OCI-LY7 (cell line): ENCODE measurements at places on chromosomes 1 and 21.

DNA sequence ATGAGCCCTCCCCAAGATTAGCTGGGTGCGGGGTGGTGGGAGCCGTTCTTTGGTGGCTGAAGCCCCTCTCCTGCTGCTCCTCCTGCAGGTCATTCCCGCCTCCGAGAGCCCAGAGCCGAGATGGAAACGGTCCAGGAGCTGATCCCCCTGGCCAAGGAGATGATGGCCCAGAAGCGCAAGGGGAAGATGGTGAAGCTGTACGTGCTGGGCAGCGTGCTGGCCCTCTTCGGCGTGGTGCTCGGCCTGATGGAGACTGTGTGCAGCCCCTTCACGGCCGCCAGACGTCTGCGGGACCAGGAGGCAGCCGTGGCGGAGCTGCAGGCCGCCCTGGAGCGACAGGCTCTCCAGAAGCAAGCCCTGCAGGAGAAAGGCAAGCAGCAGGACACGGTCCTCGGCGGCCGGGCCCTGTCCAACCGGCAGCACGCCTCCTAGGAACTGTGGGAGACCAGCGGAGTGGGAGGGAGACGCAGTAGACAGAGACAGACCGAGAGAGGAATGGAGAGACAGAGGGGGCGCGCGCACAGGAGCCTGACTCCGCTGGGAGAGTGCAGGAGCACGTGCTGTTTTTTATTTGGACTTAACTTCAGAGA is 448 bp downstream of the G0S2 start:
- no peak for DNase-seq

- DNase-seq, result no peak
Measured at GRCh38 chr1:75708910-75709309, 15.6 kb upstream of the ACADM start.

- DNase-seq, result no peak
Measured at GRCh38 chr21:38433471-38433870, 64.8 kb downstream of the ERG start.

DNA sequence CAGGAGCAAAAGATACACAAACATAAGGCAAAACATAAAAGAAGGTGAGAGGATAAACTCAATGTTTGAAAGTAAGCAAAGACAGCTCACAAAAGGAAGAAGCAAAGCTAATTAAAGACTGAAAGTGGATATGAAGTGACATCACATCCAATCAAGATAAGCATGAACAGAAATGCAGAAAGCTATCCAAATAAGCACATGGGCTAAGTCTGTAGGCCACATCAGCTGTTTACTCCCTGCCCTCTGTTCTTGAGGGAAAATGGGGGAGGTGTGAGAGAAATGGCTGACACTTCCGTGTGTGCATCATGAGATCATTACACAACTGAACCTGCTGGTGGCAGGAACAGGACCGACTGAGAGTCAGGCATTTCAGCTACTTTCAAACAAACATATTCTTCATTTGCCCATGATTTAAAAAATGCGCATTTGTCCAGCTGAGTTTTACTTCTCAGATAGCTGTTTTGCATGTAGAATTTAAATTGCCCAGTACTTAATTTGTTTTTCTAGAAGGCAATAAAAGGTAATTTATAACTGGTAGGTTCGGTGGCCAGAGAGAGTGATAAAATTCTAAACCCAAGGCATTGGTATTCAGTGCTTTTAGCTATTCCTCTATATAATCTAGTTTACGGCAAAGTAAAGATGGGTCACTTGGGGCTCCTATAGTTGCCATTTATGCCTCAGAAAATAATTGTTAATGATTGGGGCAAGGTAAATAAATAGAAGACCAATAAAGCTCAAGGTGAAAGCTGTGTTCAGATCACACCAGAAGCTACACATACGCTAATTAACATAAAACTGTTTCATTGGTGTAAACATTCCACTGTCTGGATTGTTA is 27.2 kb upstream of the MAN1A2 start:
- peak; percentile 17 for DNase-seq

DNA sequence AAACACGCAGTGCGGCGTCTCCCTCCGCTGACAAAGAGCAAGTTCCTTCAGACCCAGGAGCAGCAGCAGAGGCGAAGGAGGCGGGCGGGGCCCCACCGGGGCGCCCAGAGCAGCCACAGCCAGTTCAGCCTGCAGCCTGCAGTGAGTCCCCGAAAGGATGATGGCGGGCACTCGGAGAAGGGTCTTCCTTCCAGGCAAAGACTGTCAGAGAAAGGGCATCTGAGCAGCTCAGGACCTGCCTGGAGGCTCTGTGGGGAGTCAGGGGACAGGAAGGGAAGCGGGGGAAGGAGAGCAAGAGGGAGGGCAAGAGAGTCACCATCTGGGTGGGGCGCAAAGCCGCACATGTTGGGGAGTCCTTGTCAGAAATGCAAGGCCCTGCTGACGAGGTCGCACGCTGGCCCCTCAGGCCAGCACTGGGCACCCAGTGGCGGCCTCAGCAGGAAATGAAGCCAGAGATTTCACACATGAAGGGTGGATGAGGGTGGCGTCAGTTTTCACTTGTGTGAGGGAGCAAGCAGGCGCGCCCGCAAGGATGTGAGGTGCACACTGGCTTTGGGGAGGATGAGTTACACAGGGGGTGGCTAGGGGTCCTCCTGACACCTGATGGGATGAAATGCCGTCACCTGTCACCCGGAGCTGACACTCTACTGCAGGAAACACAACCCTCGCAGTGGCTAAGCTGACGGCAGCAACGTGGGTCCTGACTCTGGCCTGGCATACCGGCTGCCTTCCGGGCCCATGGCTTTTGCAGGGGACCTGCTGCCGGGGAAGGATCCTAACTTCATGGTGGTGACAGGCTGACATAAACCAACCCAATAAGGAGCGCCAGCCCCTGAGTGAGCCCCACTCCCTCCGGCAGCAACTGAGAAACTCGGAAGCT is 6.6 kb downstream of the LRRC47 start:
- DNase-seq, result no peak

- no peak for DNase-seq
Measured at GRCh38 chr1:50566405-50566804, 143.2 kb upstream of the DMRTA2 start.

GRCh38 chr1:27589841-27590426 is 14.0 kb downstream of the AHDC1 start:
- DNase-seq, result no peak

DNA sequence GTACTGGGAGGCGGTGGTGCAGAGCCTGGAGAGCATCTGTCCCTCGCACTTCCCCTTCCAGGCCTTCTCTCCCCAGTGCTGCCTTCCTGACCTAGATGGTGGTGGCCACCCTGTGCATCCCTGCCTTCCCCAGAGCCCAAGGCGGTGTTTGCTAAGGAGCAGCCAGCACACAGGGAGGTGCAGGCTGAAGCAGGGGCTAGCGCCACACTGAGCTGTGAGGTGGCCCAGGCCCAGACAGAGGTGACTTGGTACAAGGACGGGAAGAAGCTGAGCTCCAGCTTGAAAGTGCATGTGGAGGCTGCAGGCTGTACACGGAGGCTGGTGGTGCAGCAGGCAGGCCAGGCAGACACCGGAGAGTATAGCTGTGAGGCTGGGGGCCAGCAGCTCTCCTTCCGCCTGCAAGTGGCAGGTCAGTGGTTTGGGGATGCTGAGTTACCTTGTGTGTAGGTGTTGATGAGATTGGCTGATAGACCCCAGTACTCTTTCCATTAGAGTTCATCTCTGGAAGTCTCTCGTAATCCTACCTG is 51.6 kb downstream of the OBSCN start:
- DNase-seq, result no peak

DNA sequence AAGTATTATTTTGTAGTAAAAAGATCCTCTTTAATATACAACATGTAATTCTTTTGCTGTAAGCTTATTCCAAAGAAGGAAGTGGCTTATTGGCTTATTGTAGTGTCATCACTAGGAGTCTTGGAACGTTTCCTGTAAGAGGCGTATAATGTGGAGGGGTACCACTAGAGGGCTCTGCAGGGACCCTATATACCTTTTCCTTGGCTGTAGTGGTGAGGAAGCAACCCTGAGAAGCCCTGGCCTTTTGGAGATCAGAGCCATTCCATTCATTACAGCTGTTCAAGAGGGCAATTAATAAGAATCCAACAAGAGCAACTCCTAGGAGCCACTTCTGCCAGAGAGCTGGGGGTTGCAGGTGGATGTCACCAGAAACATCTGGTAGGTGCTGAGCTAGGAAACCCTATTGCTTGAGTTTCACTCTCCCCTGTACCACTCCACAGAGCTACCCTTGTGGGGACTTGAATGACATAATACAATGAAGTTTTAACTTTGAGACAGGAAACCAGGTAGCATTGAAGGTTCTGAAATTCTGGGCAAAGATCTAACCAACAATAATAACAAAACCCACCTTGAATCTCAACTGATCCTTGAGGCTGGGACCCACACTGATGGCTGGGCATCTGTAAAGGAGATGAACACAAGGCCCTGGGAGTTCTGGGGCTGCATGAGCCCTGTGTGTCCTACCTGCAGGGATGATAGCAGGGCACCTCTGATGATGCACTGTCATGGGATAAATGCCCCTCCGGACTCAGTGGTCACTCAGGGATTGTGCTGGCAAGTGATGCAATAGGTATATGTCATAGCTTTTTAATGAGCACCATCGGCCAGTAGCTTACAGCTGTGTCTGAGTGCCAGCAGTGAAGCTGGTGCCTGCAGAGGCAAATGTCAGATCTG is 160.2 kb upstream of the COA6 start:
- peak; percentile 15 for DNase-seq

DNA sequence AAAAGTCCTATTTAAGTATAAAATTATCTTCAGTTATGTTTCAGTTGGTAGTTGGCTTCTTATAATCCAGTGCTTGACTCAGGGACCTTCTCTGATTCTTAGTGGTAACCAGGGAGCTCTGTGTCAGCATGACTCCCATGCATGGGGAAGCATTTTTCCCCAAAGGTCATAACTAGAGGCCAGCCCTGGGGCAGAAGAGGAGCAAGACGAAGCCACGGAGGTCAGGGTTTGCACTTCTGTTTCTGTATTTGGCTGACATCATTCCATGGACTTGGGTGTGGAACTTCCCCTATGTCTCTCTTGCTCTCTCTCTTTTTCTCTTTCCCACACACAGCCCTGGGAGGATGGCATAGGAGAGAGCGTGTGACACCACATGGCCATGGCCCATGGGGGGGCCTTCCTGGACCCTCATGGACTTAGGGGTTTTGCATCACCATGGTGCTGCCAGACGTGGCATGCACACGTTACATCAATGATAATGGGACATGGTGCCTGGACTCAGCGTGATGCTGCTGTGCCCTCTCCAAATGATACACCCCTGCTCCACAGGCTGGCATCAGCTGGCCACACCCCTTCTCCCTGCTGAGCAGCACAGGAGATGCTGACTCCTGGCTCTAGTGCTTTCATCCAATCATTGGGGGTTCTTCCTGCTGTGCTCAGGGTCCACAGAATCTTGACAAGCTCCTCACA is 260.5 kb downstream of the KCNJ6 start:
- no peak for DNase-seq

DNA sequence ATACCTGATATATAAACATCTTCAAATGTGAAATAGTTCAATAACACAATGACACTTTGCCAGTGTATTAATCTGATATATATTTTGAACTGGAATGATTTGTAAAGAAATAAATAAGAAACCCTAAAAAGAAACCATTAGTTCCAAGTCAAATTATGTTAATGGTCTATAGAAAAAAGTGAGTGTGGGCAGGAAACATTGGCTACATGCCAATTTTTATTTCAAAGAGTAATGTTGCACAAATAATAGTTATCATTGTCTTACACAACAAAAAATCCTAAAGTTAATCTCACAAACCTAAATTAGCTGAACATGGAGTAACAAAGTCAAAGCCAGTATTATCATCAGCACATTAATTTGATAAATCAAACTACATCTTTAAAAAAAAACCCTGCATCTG is 37.9 kb upstream of the BATF3 start:
- DNase-seq, result no peak

GRCh38 chr1:197469620-197470210 is 201.7 kb downstream of the CRB1 start:
- no peak for DNase-seq

GRCh38 chr1:62012836-62013235 is 181.8 kb upstream of the L1TD1 start:
- DNase-seq, result no peak

DNA sequence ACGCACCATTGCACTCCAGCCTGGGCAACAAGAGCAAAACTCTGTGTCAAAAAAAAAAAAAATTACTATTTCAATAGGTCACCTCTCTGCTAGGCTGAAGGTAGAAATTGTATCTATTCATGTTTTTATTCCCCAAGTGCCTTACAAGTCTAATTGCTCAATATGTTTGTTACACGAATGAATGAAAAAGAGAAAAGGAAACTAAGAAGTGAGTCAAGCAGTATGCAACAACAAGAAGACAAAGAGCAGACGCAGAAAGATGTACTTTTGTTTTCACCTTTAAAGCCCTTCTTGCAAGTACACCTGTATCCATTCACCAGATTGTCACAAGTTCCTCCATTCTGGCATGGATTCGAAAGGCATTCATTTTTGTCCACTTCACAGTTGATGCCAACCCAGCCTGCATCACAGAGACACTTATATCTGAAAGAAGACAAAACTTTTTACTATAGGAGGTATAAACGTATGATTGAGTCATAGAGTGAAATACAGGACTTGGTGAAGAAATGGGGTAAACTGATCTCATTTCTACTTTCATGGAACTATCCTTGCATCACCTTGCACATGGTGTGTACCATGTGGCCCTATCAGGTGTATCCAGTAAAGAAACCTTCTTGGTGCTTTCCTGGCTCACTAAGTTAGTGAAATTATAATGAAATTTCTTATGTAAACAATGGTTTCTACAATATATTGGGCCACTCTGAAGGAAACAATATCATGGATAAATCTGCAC is 57.1 kb upstream of the ADAM30 start:
- no peak for DNase-seq

GRCh38 chr1:175646439-175647209 is 96.8 kb downstream of the TNR start:
- no peak for DNase-seq

- no peak for DNase-seq
Measured at GRCh38 chr1:5913078-5913845, 79.0 kb downstream of the NPHP4 start.

DNA sequence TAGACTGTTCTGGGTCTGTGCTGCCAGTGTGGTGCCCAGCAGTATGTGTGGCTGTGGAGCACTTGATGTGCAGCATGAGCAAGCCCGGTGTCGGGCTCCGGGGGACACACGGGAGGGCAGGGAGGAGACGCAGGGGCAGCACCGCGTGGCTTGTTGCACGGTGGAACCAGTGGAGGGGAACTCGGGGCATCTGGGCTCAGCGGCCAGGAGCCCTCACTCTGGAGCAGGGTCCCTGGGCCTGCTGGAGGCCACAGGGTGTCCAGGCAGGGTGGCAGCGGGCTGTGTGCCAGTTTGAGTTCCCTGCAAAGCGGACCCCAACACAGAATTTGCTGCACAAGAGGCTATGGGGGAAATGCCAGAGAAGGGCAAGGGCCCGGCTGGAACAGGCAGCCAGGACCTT is 30.6 kb downstream of the PCNT start:
- no peak for DNase-seq

GRCh38 chr1:103194060-103194459 is 85.7 kb upstream of the COL11A1 start:
- DNase-seq, result no peak
